ENCODE measurements at places on chromosomes 7 and 10.

DNA sequence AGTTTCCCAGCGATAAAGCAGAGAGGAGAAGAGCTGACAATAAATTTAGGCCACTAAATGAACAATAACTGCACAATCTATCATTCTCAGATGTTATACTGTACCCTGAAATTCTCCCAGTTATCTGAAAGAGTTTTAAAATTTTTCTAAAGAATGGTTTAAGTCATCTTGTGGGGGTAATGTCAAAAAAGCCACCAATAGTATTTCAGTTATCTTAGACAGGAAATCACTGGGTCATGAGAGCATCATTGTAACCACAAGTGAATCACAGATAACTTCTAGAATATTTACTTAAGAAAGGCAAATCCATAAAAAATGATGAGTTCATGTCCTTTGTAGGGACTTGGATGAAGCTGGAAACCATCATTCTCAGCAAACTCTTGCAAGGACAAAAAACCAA lies 147.1 kb downstream of the DNAJB9 start:
- no peak for DNase-seq

DNA sequence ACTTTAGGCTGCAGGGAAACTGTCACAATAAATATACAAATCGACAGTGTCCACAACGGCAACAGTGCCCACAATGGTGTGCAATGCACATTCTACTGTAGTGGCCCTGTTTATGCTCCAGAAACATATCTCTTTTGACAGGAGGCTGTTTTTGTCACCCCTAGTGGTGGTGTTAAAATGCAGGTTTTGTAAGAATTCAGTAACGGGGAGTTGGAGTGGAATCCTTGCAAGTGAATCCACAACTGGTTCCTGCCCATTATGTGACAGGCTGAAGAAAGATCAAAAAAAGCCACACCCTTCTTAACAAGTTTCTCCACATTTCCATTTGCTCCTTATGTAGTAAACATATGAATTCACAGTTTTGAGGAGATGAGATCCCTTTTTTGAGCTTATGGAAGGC lies 58.5 kb downstream of the BEND7 start:
- DNase-seq, result no peak

- no peak for DNase-seq
Observed at GRCh38 chr10:124849111-124849773, 47.6 kb downstream of the ABRAXAS2 start.

DNA sequence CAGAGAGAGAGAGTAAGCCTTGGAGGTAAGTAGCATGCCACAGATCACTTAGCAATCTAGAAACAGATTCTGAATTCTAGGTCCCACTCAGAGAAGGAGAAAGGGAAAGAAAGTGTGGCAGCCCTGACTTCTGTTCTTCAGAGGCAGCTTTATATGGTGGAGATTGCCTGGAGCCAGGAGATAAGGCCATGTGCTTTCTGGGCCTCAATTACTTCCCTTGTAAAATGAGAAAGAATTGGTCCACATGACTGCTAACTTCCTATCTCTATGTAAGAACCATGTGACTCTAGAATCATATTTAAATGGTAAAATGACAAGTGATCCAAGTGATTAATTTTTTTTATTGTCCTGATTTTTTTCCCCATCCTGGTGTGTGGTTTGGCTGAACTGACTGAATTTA lies 64.1 kb downstream of the HHEX start:
- DNase-seq, result no peak

DNA sequence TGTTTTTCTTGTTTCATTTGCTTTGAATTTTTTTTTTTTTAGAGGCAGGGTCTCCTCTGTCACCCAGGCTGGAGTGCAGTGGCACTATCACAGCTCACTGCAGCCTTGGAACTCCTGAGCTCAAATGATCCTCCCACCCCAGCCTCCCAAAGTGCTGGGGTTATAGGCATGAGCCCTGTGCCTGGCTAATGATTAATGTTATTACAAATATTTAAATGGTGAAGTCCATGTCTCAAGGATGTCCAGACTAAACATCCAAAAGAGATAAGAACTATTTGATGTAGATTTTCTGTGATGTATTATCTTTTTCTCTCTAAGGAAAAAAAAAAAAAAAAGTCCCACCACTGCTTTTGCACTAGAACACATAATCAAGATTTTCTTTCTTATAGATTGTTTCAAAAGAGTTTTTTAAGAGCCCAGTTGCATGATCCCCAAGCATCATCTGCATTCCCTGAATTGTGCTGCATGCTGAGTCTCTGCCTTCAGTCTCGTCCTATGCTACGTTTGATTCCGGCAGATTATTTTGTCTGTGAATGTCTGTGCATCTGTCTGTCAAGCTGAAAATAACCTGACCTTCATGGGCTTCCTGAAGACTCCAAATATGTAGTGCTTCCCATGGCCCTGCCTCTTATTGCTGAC lies 33.4 kb downstream of the MACROH2A2 start:
- no peak for DNase-seq

GRCh38 chr7:115933471-115933870 lies 97.1 kb downstream of the TFEC start:
- DNase-seq, result no peak

- peak; percentile 72 for DNase-seq
Observed at GRCh38 chr10:87093632-87094372, 841 bp downstream of the GLUD1 start.

GRCh38 chr10:22617516-22617915 lies 96.9 kb downstream of the PIP4K2A start:
- no peak for DNase-seq

DNA sequence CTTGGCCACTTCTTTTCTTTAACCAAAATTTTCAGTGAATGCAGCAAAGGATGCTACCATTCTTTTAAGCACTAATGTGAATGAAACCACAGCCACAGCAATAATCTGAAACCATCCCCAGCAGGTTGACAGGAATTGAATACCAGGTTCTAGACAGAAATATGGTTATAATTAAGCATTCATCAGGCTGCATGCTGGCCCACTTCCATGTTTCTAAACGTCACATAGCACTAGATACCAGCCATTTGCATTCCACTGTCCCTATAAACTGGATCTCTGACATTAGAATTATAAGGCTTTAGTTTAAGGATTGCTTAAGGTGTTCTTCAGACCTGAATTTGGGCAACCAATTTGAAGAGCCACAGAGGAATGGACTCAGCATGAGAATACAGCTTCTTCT lies 340.8 kb upstream of the KLF6 start:
- no peak for DNase-seq

DNA sequence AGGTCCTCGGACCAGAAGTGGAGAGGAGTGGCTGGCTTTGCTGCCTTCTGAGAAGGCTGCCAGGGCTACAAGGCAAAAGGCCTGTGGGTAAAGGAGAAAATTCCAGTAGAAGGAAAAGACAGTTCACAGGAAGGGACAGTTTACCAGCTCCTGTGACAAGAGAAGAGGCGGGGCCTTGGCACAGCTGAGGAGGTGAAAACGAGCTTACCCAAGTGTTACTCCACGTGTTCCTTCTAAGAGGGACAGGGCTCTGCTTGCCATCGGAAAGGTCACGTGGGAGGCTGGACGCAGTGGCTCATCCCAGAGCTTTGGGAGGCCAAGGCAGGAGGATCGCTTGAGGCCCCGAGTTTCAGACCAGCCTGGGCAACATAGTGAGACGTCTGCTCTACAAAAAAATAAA lies 129.4 kb upstream of the ZNF746 start:
- no peak for DNase-seq

DNA sequence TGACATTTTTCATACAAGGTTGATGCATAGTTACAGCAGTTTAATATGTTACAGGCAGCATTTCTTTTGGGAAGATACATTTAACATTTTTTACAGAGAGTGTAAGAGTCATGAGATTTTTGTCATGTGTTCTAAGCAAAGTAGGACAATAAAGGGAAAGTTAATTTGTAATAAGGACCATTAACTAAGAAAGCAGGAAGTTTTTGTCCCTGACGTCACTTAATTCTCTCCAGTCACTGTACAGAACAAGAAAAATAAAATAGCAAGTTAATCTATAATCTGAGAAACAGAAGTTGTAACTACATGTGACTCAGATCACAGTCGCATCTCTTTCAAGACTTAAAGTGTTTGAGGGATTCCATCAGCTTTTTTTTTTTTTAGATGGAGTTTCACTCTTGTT lies 49.5 kb upstream of the CAPZA2 start:
- no peak for DNase-seq

GRCh38 chr7:139838876-139839275 lies 9.8 kb downstream of the TBXAS1 start:
- peak; percentile 13 for DNase-seq

DNA sequence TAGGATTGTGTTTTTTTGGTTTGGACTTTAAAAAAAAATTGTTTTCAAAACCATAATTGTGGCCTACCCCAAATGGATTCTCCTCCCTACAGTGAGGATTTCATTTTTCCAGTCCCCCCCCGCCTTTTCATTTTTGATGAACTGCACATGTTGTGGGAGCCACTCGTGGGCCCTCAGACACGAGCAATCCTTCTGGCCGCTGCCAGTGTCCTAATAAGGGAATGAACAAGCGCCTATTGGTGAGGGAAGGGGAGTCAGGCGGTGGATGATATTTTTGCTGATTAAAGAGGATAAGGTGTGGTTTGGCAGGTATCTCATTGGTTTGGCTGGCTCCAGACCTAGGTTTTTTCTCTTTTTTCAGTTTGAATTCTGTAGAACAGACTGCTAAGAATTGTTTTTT lies 78.7 kb upstream of the AGBL3 start:
- DNase-seq, result no peak

- no peak for DNase-seq
Observed at GRCh38 chr7:113338071-113338696, 219.8 kb upstream of the SMIM30 start.

- DNase-seq, result no peak
Observed at GRCh38 chr7:136359333-136359903, 382.3 kb upstream of the MTPN start.

- DNase-seq, result no peak
Observed at GRCh38 chr7:12373580-12374263, 29.9 kb downstream of the VWDE start.

DNA sequence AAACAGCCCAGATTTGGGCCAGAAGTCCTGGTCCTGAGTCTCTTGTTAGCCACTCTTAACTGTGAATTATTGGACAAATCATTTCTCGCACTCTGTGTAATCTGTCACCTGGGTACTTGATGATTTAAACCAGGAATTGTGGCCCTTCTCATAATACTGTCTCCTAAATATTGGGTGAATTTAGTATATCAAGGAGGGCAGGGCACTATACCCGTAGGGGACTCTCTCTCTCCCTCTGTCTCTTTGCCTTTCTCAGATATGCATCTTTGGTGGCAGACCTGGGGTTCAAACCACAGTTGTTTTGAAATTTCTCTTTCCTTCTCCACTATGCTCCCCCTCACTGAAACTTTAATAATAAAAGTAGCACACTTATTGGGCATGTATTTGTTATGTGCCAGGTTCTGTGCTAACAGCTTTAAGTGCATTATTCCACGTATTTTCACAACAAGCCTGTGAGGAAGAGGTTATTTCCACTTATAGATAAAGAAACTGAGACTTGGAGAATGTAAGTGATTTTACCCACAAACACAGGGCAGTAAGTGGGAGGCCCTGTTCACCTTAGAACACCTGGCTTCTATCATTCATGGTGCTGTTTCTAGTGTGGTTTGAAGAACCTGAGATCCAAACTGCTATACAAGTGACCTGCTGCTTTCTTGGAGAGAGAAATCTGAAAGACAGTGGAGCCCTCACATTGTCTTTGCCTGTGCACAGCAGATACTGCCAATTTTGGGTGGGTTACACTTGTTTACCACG lies 11.8 kb downstream of the FAS start:
- DNase-seq, result no peak

- no peak for DNase-seq
Observed at GRCh38 chr10:121536310-121536913, 61.8 kb downstream of the FGFR2 start.

DNA sequence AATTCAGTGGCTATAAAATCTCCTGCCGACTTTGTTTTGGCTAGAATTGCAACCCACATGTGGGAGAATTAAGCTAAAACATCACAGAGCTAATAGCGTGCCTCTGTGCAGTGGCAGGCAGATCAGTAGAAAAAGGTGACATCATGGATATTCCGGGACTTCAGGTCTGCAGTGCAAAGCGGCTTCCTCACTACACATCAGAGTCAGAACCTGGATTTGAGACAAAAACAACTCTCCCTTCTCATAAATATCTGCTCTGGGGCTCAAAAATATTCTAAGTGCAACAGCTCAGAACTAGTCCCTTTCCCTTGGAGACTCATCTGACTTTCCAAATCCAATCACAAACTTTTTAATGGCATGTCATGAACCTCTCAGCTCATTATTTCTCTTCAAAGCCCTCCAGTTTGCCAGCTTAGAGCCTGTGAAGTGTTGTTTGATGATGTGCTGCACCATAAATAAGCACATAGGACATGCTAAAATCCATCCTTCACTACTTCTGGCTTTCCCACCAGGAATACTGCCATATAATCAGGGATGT lies 337.1 kb downstream of the RNLS start:
- peak; percentile 59 for DNase-seq

GRCh38 chr7:87882151-87882937 lies 6.1 kb downstream of the DBF4 start:
- no peak for DNase-seq

DNA sequence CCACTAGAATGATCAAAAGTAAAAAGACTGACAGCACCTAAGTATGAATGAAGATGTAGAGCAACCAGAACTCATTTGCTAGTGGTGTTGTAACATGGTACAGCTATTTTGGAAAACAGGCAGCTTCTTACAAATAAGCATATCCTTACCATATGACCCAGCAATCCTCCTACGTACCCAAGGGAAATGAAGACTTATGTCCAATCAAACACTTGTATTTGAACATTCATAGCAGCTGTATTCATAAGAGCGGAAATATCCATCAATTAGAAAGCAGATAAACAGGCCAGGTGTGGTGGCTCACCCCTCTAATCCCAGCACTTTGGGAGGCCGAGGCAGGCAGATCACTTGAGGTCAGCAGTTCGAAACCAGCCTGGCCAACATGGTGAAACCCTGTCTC lies 53.0 kb downstream of the KLRG2 start:
- no peak for DNase-seq

- no peak for DNase-seq
Observed at GRCh38 chr7:87598234-87599009, 2.3 kb downstream of the ABCB1 start.

GRCh38 chr7:130476297-130477150 lies 15.4 kb upstream of the MEST start:
- no peak for DNase-seq

DNA sequence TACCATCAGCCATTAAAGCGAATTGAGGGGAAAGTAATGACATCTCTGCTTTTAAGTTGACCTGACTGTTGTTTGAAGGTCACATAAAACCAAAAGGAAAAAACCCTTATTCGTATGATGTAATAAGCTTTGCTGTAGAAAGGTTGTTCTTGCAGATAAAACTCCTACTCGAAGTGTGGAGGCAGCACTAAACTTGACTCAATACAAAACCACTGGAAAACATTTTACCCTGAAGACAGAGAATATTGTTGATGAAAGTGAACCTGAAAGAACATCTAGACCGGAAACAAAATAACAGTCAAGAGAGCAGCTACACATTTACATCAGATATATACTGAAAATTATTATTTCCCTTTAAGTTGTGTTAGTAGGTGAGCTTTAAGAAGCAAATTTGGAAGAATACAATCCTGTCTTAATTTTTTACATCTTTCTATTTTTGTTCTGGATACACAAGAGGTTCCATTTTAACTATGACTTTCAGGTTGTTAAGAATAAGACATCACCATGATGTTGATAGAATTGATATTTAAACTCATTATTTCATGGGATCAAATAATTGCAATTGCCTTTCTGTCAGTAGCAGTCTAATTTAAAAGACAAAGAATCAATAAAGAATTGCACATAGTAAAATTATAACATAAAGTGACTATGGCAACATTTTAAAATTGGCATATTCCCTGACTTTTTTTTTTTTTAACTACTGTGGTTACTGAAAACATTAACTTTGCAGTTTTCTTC lies 6.4 kb downstream of the ETV1 start:
- DNase-seq, result no peak
